Kidney epithelial cell (primary cell): ENCODE measurements at places on chromosomes 16 and 17. TPM values are rescaled to one million over a fixed set of nuclear protein-coding genes. Genes with fewer than 3 reads are reported as not detected.

The SLC6A4 gene
- under 0.01 TPM in 1 of 2 replicates, not detected in the other for total RNA-seq

The EFTUD2 gene
- 98.4 and 103 TPM in 2 replicates for total RNA-seq

The RNF222 gene
- total RNA-seq = 0.14 TPM in 1 of 2 replicates, not detected in the other

The TEX14 gene
- total RNA-seq = 0.04 and 0.07 TPM in 2 replicates

The LGALS9B gene
- not detected in 2 replicates for total RNA-seq

The KRTAP9-8 gene
- not detected in 2 replicates for total RNA-seq

The DGKE gene
- total RNA-seq = 7.0 and 8.1 TPM in 2 replicates

The SRRM2 gene
- 82.6 and 136 TPM in 2 replicates for total RNA-seq

The OTOA gene
- 0.07 and 0.17 TPM in 2 replicates for total RNA-seq

The SEPTIN12 gene
- not detected in 2 replicates for total RNA-seq

The SMIM36 gene
- not detected in 2 replicates for total RNA-seq

The CACNA1H gene
- 6.7 and 8.9 TPM in 2 replicates for total RNA-seq
